ENCODE measurements at places on chromosomes 4 and X. TPM values are rescaled to one million over a fixed set of nuclear protein-coding genes. Genes with fewer than 3 reads are reported as not detected.

- no peak for DNase-seq
These were observed 46.1 kb upstream of the BMPR1B start for GRCh38 chr4:94711635-94712034.

DNA sequence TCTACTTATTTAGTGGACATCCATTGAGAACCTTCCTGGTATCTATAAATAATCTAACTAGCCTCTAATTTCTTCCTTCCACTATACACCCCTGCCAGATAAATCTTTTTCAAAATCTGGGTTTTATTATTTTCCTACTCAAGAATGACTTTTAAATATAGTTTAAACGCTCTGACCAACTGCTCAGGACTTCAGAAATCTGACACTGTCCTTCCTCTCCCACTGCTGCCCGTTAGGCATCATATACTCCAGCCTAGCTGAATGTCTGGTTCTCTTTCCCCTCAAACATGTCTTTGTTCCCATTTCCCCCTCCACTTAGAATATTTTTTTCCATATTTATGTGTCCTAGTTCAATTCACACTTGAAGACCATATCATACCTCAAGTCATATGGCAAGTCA lies 35.2 kb upstream of the CBLL2 start:
- DNase-seq: no peak

GRCh38 chr4:48778431-48779094 lies 1.5 kb downstream of the FRYL start:
- peak; percentile 16 for DNase-seq

- DNase-seq: no peak
These were observed 10.9 kb downstream of the DCK start for GRCh38 chr4:71004281-71004851.

- DNase-seq: no peak
These were observed 9.3 kb upstream of the HAUS3 start for GRCh38 chr4:2251073-2251794.

GRCh38 chrX:35829501-35829900 lies 31.4 kb downstream of the MAGEB16 start:
- no peak for DNase-seq

DNA sequence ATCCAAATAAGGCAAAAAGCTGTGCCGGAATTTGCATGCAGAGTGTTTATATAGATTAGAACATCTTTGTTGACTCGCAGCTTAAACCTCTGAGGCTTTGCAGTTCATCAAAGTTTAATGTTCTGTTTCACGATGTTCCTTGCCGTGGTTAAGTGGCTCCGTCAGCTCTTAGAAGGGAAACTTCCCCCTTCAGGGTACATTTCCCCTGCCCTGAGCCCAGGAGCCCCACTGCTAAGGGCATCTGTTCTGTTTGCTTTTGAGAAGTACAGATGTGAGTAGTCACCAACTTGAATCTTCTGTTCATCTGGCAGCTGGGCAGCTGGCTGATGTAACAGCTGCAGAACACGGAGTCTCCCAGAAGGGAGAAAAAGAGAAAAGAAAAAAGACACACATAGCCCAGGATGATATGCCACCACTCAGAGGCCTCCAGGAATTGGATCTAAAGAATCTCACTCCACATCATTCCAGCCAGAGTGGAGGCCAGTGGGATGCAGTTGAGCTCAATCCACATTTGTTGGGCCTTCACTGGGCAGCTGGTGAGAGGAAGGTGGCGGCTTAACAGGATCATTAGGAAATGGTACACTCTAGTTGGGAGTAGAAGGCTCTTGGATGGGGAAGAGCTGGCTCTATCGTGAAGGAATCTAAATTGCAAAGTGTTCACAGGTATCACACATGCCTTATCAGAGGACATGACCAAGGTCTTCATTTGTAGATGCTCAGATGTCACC lies 178.7 kb upstream of the RBPJ start:
- no peak for DNase-seq

- DNase-seq: no peak
These were observed 97.3 kb downstream of the PSAPL1 start for GRCh38 chr4:7337196-7338058.

- peak; percentile 64 for DNase-seq
These were observed 40.3 kb upstream of the ATXN3L start for GRCh38 chrX:13360146-13360545.

- DNase-seq: no peak
These were observed 39.2 kb upstream of the MSMO1 start for GRCh38 chr4:165288226-165288625.

GRCh38 chr4:134200811-134201215 lies 776 bp downstream of the PABPC4L start:
- DNase-seq: no peak

DNA sequence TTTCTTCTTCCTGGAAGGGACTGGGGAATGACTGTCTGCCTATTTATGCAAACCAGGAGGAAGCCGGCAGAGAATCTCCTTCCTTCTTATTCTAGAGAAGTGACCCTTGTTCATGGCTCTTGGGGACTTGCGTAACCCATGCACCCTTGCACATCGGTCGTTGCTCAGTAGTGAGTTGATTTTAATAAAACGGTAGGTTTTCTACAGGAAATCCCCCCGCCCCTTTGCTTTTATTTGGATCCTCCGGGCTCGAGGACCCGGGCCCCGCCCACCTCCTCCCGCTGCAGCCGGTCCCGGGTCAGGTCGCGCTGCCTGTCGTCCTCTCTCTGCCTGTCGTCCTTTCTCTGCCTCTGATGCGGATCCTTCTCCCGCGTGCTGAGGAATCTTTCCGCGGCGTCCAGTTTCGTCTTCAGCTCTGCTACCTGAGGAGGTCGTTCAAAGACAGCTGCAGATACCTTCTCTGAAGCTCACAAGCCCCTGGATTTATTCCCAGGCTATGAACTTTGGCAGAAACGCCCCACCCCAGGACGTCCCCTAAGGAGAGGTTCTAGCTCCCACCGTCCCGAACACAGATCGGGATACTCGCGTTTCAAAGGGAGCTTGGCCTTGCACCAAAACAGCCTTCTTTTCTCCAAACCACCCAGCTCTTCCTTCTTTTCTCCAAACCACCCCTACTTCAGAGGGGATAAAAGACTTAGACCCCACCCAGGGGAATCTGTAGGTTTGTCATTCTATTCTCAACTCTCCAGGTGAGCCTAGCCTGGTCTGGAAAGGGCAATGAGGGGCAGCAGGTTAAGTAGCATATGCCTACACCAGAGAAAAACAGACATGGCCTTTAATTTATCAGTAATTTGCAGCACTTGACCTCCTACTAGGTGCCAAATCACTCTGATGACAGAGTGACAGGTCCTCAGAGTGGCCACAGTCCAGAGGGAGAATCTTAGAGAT lies 7.0 kb downstream of the TNIP3 start:
- peak; percentile 39 for DNase-seq

- no peak for DNase-seq
These were observed 122.9 kb upstream of the GPC4 start for GRCh38 chrX:133538148-133538547.

DNA sequence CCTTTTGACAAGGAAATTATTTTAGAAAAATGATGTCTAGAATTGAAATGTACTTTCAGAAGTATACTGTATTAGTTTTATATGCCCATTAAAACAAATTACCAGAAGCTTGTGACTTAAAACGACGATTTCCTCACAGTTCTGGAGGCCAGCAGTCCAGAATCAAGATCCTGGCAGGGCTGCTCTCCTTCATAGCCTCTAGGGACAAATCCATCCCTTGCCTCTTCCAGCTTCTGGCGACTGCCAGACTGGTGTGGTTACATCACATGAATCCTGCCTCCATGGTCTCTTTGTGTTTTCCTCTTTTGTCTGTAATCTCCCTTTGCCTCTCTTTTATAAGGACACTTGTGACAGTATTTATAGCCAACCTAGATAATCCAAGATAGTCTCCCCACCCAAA lies 97.1 kb downstream of the IQCM start:
- no peak for DNase-seq

- peak; percentile 18 for DNase-seq
These were observed 33.9 kb upstream of the SLC7A11 start for GRCh38 chr4:138275963-138276621.

DNA sequence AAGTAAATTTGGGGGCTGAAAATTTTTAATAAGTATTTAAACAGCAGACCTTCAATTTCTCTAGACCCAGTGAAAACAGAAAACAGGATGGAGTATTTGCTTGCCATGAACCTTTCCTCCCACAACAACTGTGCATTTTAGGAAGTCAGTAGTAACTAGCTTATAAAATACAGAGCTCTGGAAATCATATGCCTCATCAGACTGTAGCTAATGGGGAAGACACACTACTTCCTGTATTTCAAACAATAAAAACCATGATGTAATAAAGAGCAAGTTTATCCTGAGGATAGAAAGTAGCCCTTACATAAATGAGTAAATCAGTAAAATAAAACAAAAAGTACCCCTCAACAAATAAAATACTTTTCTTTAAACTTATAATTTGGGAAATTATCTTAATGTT lies 280.1 kb upstream of the ZFP42 start:
- no peak for DNase-seq

DNA sequence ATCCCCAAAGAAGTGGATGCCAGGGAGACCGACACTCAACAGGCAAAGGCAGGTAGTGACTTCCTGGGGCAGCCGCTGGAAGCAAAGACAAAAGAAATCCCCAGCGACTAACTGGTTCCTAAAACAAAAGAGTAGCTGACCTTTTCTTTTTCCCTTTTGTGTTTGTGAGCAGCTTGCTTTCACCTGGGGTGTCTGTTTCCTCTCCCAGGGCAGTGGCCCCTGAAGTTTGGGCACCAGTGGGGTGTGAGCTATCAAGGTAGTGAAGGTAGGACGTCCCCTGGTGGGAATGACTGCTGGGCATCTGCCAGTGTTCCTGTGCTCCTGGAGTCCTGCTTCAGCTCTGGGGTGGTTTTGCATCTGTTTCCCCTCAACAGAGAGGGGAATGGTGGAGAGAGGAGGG lies 41.6 kb upstream of the STIM2 start:
- DNase-seq: no peak

GRCh38 chr4:5142726-5143125 lies 91.4 kb downstream of the STK32B start:
- DNase-seq: peak; percentile 21

GRCh38 chr4:83679254-83679653 lies 143.3 kb downstream of the GPAT3 start:
- no peak for DNase-seq

DNA sequence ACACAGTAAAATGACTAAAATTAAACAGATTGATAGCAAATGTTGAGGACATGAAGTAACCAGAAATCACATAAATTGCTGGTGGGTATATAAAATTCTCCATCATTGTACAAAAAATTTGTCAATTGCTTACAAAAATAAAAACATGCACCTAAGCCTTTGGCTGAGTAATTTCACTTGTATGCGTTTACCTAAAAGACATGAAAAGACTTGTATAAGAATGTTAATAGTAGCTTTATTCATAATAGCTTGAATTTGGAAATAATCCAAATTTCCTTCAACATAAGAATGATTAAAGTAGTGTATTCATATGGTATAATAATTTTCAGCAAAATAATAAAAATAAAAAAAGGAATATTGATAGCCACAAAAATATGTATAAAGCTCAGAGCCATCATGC lies 37.7 kb downstream of the PDHA2 start:
- no peak for DNase-seq

GRCh38 chr4:174764105-174764729 lies 64.8 kb downstream of the GLRA3 start:
- DNase-seq: peak; percentile 32

- DNase-seq: no peak
These were observed 516.8 kb downstream of the RPA4 start for GRCh38 chrX:97400492-97400891.

DNA sequence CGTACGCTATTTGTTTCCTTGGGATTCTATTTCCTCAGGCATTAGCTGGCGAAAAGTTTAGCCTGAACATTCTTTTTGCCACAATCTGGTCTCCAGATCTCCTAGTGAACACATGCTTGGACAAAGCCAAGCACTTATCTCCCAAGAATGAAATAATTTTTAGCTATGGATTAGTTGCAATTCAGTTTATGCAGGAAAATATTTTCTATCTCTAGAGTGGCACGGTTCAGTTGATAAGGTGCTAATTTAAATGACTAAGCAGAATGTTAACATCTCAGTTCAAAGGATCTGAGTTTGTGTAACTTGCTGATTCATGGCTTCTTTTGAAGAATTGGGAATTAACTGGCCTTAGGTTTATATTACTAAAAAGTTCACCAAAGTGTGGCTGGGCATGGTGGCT lies 58.1 kb upstream of the JADE1 start:
- no peak for DNase-seq

DNA sequence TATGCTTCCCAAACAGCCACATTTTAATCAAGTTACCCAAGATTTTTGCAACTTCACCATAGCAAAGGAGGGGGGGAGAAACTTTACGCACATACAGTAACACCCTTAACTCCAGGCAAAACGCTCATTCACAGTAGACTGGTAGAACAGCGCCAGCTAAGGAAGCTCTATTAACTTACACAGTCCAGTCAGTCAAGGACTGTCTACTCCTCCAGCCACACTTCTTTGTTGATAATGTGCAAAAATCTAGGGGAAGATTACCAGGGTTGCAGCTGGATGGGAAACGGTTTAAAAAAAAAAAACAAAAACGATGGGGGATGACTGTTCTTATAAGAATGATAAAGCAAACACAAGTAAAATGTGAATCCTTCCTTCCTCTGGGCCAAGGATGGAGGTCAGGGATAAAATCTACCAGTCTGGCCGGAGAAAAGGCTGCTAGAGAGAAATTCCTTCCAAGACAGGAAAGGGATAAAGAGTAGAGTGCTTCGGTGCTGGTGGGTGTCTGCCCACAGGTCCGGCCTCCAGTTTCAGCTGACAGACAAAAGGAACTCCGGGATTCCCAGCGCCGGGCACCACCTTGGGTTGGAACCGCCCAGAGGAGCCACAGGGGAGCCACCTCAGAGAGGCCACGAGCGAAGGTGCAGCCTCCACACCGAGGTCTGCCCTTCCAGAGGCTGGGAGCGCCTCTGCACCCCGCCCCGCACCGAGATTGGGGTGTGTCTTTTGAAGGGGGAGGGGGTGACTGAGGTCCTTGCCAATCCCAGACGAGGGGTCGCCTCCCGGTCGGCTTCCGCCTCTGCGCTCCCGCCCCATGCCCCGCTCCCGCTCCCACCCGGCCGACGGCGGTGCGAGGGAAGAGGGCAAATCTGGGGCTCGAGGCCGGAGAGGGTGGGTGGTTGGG lies 811 bp downstream of the ANKRD50 start:
- peak; percentile 70 for DNase-seq

GRCh38 chr4:154421618-154422017 lies 70.0 kb downstream of the DCHS2 start:
- no peak for DNase-seq

GRCh38 chr4:7281691-7282665 lies 89.6 kb downstream of the SORCS2 start:
- no peak for DNase-seq

The CFAP47 gene
- total RNA-seq: not detected

The KLHL2 gene
- total RNA-seq: 1.1 TPM

The PPARGC1A gene
- total RNA-seq: not detected

The HNRNPD gene
- total RNA-seq: 63.4 TPM

The IL2 gene
- not detected for total RNA-seq

The ANK2 gene
- total RNA-seq: 6.2 TPM

The SAGE1 gene
- total RNA-seq: not detected

The C4orf54 gene
- total RNA-seq: not detected

The PYURF gene
- 177 TPM for total RNA-seq

The HHIP gene
- total RNA-seq: 0.07 TPM

The ZNF595 gene
- total RNA-seq: 7.7 TPM

Data from G401 (cell line).